NB4 (cell line): ENCODE measurements at places on chromosomes 12 and 14.

- peak; percentile 76 for DNase-seq
Observed at GRCh38 chr12:14959463-14959862, 1.9 kb downstream of the ARHGDIB start.

DNA sequence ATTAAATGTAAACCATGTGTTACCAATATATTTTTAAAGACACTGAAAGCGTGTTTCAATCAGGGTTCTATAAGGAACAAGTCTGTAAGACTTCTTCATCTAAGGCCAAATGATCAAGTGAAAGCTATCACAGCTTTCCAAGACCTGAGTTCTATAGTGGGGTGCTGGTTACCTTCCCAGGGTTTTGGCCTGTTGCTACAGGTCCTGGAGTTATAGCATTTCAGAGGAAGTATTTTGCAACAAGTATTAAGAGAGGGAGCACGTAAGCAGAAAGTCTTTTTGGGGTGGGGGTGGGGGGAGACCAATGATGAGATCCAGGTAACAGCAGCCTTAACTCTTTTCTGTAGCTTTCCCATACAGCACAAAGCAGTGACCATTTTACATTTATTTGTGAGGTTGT, 43.8 kb downstream of the FOXN3 start:
- no peak for DNase-seq

DNA sequence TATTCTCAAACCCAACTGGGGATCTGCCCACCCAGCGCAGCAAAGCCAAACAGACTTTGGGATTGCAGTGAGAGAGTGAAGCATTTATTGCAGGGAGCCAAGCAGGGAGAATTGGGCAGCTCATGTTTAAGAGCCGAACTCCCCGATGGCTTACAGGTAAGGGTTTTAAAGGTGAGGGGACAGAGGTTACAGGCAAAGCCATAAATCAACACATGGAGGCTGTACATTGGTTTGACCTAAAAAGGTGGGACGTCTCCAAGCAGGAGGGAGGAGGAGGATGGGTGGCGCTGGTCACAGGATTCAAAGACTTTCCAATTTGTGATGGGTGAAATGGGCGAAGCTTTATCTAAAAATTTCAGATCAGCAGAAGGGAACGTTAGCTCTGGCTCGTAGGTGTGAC, 18.2 kb downstream of the OAS2 start:
- DNase-seq, result no peak

DNA sequence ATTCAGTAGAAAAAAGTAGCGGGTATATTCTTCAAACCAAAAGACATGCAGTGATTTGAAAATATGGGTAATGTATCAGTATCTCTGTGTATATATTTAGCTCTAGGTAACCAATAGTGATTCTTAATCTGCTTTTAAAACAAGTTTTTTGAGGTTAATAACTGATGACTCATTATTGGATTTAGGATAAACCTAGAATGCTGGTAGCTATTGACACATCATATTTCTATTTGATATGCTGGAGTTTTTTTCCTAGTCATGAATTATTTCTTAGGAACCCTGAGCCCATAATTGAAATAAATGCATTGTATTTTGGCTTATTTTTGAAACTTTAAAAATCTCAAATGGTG, 15.5 kb downstream of the ARF6 start:
- DNase-seq, result no peak

GRCh38 chr12:31118347-31119191, 44.9 kb downstream of the DDX11 start:
- DNase-seq, result peak; percentile 51

DNA sequence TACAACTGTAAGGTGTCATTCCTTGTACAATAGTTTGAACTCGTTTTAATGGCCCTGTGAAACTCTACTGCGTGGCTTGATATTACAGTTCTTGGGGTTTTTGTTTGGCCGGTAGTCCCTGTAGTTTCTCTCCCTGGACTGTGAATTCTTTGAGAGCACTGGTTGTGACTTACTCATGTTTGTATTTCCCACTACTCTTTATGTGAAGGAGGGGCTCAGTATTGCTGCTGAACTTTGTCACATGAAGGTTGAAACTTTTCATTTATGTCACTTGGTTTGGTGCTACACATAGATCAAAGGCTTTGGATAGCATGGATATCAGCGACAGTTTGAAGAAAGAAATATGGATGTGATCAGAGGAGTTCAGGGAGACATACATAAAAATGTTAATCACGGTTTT, 1.5 kb upstream of the POU6F1 start:
- no peak for DNase-seq

- DNase-seq, result no peak
Observed at GRCh38 chr12:72747111-72747849, 475.1 kb downstream of the TRHDE start.

- no peak for DNase-seq
Observed at GRCh38 chr12:32970465-32971110, 74.0 kb upstream of the PKP2 start.

DNA sequence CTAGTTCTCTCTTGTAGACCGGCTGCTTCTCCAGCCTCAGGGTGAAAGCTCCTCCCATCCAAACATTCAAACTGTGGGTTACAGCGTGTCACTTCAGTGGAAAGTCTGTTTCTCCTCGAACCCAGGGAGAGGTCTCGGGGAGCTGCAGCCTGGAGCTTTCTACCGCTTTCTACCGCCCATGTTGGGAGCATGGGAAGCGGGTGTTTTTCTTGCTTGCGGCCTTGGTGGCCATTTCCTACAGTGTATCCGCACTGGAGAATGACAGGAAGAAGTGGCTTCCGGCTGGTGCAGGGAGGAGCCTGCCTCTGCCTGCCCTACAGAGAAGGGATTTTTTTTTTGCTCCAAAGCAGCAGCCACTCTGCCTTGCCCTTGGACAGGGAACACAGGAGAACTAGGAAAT, 21.2 kb downstream of the ZFP36L1 start:
- no peak for DNase-seq

DNA sequence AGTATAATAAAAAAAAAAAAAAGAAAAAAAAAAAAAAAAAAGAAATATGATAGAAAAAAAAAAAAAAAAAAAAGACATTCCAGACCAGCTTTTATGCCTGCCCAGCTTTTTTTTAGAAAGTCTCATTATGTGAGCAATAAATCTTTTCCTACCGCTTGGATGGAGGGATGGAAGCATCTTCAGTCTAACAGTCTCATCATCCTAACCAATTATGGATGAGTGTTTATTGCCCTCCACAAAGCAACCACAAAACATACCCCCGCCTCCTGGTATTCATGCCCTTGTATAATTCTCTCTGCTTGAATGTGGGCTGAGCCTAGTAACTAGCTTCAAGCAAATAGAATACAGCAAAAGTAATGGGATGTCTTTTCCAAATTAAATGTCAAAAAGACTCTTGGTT, 33.7 kb upstream of the ADAMTS20 start:
- no peak for DNase-seq

GRCh38 chr12:33670284-33670683, 230.7 kb upstream of the SYT10 start:
- DNase-seq, result no peak

- no peak for DNase-seq
Observed at GRCh38 chr12:14076538-14076937, 95.1 kb upstream of the GRIN2B start.

- DNase-seq, result no peak
Observed at GRCh38 chr14:99554757-99555531, 49.1 kb downstream of the CCDC85C start.

DNA sequence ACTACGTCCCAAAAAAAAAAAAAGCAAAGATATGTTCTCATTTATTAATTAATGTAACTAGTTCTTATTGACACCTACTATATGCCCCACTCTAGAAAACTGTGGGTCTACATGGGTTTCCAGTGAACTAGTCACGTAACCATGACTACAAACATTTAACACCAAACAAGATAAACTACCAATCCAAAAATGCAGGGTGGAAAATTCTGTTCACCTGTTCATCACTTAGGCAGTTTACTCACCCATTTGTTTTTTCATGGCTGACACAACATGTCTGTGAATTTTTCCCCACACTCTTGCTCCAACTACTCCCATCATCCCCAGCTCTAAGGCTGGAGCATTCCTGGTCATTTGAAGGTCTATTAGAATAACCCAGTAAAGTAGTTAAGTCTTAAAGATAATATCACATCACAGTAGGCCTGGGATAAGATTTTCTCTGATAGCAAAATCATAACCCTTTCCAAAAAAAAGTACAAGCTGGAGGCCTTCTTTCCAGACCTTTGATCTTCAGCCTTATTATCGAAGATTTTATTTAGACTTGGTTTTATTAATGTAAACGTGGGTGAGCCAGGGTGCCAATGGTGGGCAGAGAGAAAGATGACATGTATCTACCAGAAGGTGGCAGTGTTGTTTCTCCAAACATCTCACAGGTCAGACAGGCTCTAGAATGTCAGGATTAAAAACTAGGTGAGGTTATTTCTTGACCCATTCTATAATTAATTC, 61.6 kb upstream of the DAAM1 start:
- peak; percentile 67 for DNase-seq

- no peak for DNase-seq
Observed at GRCh38 chr14:99772371-99773283, 20.6 kb upstream of the EML1 start.
